ENCODE measurements at places on chromosomes 3 and 15.

GRCh38 chr3:183400352-183400751 lies 28.1 kb downstream of the MCF2L2 start:
- no peak for DNase-seq

GRCh38 chr3:151538456-151539393 lies 77.9 kb upstream of the IGSF10 start:
- no peak for DNase-seq

DNA sequence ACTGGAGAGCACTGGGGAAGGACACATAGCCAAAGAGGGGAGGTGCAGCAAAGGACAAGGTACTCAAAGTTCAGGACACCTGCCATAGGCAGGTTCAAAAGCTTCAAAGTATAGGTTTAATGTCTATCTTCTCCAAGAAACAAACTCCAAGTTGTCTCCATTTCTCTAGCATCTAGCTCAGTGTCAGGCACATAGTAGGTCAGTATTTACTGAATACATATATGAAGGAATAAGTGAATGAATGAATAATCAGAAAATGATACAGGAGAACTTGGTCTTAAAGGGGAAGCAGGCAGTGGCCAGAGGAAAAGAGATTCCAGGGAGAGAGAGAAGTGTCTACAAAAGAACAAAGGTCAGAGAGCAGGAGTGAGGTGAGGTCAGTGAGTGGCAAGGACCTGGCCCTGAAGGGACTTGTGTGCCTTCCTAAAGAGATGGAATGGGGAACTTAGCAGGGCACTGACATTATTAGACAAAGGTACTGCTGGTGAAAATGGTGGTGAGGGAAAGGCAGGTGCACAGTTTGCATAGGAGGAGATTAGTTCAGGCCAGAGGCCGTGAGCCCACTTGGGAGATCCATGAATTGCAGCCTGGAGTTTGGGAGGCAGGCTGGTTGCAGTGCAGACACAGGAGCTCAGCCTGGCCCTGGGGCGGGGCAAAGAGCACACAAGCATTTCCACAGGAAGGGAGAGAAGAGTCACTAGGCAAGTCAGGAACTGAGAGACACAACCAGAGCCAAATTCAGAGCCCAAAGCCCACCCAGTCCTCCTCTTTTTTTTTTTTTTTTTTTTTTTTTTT lies 21.4 kb downstream of the TBC1D2B start:
- no peak for DNase-seq

DNA sequence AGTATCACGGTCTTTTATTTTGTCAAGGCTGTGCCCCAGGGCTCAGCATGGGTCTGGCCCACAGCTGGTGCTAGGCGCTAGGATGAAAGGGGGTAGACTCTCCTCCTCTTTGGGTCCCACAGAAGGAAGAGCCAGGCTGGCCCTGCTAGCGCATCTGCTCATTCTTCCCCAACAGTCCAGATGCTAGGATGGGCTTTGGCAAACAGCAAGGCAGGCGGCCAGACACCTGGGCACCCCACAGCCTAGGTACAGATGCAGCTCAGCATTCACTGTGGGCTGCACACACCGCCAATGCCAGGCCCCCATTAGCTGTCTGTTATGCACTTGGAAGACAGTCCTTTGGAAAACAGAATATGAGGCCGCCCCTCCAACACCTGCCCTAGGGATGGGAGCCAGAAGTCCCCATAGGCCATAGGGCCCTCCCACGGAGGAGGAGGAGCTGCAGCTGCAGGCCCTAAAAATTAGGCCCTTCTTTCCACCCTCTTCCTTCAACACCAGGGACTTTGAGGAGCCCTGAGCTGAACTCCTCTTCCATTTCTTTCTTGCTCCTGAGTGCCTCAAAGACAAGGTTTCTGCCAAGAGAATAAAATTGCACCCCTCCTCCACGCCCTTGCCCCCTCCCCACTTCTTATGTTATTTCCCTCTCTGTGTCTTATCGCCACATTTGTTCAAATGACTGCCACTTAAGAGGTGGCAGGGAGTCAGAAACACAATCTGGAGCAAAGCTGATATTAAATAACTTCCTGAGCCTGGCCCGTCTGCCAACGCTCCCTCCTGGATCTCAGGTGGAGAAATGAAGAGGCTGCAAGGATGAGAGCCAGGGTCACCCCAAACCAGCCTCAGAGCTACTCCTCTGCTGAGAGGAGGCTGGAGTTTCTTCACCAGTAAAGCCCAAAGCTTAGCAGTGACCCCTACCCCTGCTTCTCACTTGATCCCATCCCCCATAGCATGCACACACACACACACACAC lies 13.7 kb downstream of the NTRK3 start:
- DNase-seq: no peak

DNA sequence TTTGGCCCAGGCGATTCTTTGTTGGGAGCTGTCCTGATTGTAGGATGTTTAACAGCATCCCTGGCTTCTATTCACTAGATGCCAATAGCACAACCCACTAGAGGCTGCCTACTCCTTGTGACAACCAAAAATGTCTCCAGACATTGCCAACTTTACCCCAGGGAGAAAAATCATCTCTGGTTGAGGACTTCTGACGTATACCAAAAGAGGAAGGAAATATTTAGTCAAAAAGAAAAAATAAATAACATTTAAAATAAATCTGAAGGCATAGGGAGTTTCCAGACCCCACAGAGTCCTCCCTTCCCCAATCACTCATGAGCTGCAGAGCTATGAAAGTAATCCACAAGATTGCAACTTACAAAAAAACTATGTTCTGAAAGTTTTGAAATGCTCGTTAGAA lies 61.0 kb downstream of the MECOM start:
- no peak for DNase-seq

DNA sequence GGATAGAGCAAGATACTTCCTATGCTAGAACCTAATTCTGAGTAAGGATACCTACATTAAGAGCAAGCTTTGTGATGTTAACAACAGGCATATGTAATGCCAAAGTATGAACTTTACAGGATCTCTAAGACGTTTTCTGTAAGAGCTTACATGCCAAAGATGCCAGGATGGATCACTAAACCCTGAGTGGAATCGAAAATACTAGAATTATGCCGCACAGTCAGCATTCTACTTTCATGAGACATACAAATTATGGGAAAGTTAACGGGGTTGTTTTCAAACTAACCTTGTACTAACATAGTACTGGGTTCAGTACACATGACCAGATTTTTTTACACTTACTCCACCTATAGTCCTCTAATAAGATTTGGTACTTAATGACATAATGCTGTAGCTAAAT lies 55.1 kb downstream of the AAGAB start:
- no peak for DNase-seq

- no peak for DNase-seq
Observed at GRCh38 chr3:130529486-130530215, 12.7 kb downstream of the COL6A6 start.

Data from CD4-positive, alpha-beta T cell (primary cell).